Trophoblast cell (in vitro differentiated cells and primary cell): ENCODE measurements at places on chromosomes 7 and 10.

- DNase-seq = no peak
These were observed 84.0 kb downstream of the SEMA3D start for GRCh38 chr7:85102813-85103350.

GRCh38 chr10:76632767-76633051, 1004.9 kb downstream of the KCNMA1 start:
- no peak for DNase-seq

- DNase-seq = no peak
These were observed 202.2 kb downstream of the TMEM178B start for GRCh38 chr7:141276031-141276430.

- DNase-seq = no peak
These were observed 110.4 kb downstream of the SFMBT2 start for GRCh38 chr10:7300384-7300971.

DNA sequence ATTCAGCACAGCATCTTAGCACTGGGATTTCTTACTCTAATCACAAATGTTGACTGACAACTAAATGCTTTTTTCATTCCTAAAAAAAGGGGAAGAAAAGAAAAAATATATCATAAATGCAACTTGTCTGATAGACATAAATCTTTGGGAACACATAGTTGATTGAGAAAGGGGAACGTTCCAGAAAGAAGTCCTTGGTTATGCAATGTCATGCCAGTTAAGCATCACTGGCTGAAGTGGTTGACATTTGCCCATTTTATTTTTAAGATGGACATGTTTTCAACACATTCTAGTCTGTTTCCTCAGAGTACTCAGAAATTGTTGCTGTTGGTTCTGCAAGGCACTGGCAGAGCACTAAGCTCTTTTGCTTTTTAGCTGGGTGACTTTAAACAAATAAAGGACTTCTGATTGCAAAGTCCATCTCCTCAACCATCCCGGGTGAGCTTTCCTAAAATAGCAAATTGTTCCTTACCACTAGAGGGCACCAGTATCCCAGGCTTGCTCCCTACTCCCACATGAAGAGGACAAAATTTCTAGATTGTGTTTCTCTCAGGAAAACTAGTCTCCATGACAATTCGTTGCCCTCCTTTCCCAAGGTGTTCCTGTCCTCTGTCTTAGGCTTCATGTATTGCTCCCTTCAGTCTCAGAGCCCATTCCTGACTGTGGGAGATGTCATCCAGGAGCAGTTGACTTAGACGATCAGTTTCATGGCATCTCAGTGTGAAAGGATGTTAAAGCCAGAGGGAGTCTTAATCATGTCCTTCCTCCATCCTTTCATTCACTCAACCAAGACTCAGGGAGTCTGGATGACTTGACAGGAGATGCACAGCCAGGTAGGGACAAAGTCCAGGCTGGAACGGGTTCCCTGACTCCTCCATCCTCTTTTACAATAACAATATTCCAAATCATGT, 23.9 kb downstream of the OPALIN start:
- DNase-seq = peak; percentile 73

DNA sequence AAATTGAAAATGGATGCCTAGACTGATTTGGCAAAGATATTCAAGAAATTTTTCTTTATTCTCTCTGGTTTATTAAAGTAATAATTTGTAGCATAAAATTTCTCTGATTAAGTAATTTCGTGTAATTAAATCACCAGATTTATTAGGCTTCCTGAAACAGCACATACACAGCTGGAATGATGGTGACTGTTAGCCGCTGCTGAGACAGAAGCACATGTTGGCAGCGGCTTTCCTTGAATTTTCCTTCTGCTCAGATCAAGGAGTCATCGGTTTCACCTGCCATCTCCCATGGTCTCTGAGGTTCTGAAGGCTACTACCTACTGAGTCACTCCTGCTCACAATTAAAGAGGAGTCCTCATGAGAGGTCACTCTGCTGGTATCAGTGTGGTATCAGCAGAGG, 101.5 kb downstream of the GFRA1 start:
- DNase-seq = no peak

GRCh38 chr10:100882671-100883311, 30.0 kb upstream of the SLF2 start:
- DNase-seq = no peak
